Diencephalon (tissue), 1 donor: ENCODE measurements at places on chromosomes 7 and 10. TPM values are rescaled to one million over a fixed set of nuclear protein-coding genes. Genes with fewer than 3 reads are reported as not detected.

ACTR3C gene
- total RNA-seq: 4.6 TPM

VWA2 gene
- 3.2 TPM for total RNA-seq

SPAM1 gene
- total RNA-seq: not detected

C10orf95 gene
- total RNA-seq: 0.69 TPM

SNCG gene
- 29.1 TPM for total RNA-seq

NAT16 gene
- 2.1 TPM for total RNA-seq

STAM gene
- total RNA-seq: 46.1 TPM

RAPGEF5 gene
- total RNA-seq: 62.7 TPM

FRAT1 gene
- total RNA-seq: 6.0 TPM

FAM25C gene
- not detected for total RNA-seq

ZP3 gene
- 1.4 TPM for total RNA-seq

CYP3A4 gene
- not detected for total RNA-seq

CYP3A5 gene
- not detected for total RNA-seq

PCLO gene
- 77.5 TPM for total RNA-seq

SPDYE8 gene
- 0.46 TPM for total RNA-seq

STOX1 gene
- total RNA-seq: 15.7 TPM

PROSER2 gene
- total RNA-seq: 0.92 TPM

NEUROG3 gene
- not detected for total RNA-seq

FZD8 gene
- 12.2 TPM for total RNA-seq

LLCFC1 gene
- not detected for total RNA-seq

SEMA3A gene
- 16.4 TPM for total RNA-seq

WNT8B gene
- total RNA-seq: 0.69 TPM

NPY gene
- 42.9 TPM for total RNA-seq

SPDYE1 gene
- not detected for total RNA-seq
